ENCODE measurements at places on chromosomes 7 and 10.
A peak's percentile ranks its signal among the peaks of the same experiment; 100 is the strongest.

DNA sequence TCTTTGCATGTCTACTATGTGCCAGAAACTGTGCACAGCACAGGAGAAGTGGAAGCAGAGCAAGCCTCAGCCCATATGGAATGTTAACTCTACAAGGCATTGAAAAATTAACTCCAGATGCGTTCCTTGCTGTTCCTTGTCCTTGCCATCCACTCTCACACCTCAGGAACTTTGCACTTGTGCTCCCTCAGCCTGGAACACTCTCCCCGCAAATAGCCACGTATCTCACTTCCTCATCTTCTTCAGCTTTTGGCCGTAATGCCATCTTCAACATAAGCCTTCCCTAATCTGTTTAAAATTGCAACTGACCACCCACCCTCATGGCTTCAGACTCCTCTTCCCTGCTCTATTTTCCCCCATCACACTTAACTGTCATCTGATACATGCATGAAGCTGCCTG is 83.2 kb upstream of the CAPZA2 start:
- no peak for DNase-seq

- DNase-seq: no peak
These were observed 41.5 kb upstream of the KMT2E start for GRCh38 chr7:104972500-104972899.

DNA sequence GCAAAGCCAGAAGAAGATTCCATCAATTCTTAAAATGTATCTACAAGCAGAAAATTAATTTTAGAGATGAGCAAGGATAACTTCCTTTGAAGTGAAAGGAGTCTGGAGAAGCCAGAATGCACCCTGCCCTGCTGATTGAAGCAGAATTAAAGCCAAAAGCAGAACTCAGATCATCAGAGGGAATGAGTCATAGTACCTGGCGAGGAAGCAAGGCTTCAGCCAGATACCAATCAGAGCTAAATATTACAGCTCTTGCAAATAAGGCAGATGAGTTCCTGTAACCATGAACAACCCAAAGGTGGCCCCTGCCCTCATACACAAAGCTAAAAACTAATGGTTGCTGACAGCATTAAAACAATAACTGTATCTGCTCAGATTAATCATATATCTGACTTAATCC is 10.4 kb downstream of the HTR7 start:
- DNase-seq: no peak

GRCh38 chr7:96648784-96649183 is 60.9 kb downstream of the SEM1 start:
- DNase-seq: no peak

DNA sequence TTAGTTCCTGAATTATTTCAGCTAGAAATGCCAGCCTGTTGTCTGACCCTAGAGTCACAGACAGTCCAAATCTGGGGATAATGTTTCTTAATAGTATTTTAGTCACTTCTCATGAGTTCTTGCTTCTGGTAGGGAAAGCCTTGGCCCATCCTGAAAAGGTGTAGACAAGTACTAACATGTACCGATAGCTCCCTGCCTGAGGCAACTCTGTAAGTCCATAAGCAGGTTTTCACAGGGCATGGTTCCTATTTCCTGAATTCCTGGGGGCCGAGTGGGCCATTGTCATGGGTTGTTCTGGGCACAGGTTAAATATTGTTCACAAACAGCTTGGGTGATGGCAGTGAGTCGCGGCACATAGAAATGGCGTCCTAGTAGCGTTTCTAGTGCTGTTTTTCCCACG is 3.1 kb upstream of the ZNF117 start:
- no peak for DNase-seq

- no peak for DNase-seq
These were observed 618.8 kb upstream of the SEMA3D start for GRCh38 chr7:85805656-85806055.

DNA sequence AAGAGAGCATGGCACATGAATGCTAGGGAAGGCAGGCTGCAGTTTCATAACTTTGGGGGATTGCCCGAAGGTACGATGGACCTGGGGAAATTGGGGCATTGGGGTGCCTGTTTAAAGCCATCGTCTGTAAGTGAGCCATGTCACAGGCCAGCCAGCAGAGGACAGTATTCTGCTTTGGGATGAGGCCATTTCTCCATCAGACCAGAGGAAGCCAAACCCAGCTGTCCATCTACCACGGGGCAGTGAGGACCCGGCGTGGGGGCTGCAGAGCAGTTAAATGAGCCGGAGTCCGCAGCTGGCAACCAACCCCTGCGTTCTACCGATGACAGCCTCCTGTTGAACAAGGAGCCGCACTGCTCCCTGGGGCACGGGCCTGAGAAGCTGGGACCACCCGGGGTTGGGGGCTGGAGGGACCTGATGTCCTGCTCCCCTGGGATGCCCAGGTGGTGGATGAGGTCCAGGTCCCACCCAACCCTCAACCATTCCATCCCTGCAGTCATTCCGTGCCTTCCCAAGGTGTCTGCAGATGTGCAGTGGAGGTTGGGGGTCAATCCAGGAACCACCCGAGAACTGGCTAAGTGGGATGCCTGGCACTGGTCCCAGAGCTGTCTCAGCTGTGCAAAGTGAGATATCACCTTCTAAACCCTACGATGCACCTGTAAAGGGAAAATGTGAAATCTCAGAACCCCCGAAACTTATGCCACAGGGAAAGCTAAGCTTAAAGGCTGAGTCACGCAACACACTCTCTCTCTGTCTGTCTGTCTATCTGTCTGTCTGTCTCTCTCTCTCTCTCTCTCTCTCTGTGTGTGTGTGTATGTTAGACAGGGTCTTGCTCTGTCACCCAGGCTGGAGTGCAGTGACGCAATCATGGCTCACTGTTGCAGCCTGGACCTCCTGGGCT is 12.1 kb upstream of the RHBDD2 start:
- peak; percentile 28 for DNase-seq

GRCh38 chr10:8894148-8894547 is 839.7 kb downstream of the GATA3 start:
- DNase-seq: no peak

- no peak for DNase-seq
These were observed 28.0 kb downstream of the FRMPD2 start for GRCh38 chr10:48246501-48246900.

DNA sequence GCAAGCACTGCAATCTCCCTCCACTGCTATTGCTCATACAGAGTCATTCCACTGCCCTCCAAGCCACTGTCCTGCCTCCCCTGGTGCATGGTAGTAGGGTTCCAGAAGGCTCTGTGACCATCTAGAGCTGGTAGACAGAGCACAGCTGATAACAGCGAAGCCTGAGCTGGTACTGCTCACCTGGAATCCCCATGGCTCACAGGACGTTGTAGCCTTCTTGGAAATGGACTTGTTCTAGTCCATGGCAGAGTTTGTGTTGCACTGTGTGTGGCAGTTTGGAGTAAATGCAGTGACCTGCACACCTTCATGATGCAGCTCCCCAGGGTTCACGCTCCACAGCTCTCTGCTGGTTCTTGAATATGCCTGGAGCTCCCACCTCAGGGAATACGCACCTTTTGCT is 67.0 kb downstream of the ITGA8 start:
- DNase-seq: no peak

DNA sequence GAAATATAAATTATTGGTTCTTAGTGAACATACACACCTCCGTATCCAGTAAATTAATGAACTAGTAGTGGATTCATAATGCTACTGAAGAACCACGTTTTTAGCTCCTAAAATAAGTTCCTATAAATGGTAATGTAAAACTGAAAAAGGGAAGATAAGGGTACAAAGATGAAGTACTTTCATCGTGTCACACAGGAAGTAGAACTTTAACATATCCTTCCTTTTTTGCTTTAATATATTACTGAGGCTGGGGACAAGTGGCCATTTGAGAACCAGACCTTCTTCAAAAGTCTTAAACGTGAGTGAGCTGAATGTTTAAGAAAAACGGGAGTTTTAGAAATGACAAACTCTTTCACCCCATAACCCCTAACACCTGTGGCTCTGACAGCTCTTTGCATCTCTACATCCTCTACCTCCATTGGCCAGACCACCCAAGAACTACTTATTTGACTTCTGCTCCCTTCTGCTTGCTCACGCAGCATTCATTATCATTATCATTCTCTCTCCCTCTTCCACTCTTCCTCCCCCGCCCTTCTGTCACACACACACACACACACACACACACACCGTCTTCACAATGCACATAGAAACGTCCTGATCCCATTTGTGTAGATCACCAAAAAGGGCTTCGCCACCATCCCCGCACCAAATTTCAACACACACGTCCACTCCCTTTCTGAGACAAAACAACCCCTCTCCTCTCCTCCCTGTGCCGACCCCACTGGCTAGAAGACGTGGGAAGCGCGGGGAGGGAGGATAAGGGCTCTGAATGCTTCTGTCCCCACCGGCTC is 677 bp downstream of the SKAP2 start:
- DNase-seq: no peak

GRCh38 chr10:94630017-94630688 is 53.4 kb upstream of the CYP2C18 start:
- no peak for DNase-seq
